NCI-H69 (cell line): ENCODE measurements at places on chromosomes 2 and 18.

DNA sequence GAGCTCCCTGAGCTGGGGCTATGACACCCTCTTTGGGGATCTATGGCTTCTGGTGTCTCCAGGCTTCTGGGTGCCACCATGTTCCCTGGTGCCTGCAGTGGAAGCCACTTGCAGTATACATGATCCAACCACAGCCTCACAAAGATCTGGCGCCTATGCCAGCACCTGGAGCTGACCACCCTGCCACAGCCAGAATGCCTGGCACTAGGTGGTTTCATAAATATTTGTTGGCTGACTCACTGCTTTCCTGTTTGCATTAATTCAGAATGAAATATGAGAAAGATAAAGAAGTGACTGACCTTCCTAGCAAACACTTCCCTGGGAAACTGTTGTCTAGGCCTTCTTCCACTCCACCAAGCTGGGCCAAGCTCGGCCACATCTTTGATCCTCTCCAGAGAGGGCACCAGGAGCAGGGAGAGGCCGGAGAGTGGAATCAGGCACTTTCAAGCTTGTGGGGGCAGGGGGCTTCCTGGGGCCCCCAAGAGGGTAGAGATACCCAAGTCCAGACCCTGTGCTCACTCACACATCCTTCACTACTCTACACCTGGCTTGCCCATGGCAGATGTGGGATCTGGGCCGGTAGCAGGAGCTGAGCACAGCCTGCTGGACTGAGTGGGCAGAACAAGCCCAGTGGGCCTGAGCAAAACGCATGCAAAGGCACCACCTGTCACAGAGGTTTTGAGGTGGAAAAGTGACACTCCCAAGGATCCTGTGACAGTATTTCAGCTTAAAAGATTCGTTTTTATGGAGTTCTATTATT is 565.7 kb downstream of the SLC4A3 start:
- no peak for DNase-seq

DNA sequence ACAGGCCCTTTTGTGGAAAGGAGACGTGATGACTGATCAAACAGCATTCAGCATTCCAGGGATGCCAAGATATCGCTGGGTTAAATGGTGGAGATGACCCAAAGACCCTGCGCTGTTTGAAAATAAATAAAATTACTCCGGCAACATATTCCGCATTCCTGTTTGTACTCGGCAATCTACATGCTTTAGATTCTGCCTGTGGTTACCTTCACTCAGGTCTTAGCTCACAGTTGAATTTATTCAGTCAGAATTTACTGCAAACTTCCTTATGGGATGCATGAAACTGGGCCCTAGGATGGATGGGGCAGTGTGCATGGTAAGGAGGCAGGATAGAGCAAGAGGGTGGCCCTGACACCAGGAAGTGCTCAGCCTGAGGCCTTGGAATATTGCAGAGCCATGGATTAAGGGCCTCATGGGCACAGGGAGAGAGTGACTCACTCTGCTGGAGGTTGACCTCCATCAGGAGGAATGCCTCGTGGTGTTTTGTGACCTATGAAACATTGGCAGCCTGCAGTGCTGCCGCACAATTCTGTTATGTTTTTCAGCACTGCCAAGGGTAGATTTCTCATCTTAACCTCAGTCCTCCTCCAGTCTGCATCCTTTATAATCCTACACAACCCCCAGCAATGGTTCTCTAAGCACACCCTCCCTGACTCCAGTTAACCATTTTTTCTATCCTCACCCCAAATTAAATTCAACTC is 321.4 kb downstream of the IRS1 start:
- DNase-seq: no peak

GRCh38 chr2:195442458-195443175 is 214.4 kb upstream of the SLC39A10 start:
- DNase-seq: no peak

DNA sequence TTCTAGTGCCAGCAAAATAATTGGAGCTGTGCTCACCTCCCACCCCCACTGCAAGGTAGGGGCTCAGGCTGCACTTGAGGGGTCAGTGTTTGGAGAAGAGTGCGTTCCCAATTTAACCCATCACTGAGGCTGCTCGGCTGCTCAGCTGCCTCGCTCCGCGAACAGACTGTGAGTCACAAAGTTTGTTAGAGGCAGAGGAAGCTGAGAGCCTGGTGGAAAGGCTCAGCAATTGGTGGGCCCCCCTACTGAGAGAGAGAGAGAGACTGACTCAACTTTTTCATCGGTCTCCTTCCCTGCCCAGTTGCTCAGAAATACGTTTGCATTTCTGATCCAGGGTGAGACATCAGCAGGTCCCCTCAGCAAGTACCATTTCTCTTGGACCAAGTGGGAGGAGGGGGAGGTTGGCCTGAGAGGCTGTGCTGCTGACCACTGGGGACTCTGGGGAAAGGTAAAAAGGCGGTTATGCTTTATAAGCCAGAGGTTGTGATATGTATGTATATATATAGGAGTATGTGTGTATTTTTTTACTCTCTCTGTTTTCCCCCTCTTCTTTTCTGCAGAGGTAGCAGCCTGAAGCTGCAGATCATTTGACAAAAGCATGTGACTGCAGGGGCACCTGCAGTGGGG is 1.5 kb downstream of the EFR3B start:
- DNase-seq: peak; percentile 42

DNA sequence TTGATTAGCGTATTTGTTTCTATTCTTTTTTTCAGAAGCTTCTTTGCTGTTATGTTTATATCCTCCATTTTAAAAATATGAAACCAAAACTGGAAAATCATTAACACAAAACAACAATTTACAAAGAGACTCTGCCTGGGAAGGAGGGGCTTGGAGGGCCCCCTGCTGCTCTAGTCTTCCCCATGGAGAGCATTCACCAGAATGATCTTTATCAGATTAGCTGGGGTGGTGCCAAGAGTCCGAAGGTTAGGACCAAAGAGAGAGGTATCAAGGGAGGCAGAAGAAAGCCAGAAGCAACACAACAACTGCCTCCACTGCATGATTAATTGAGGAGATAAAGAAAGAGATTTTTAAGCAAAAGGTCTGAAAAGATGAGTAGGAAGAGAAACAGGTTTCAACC is 218.6 kb downstream of the IRS1 start:
- DNase-seq: peak; percentile 6

GRCh38 chr2:148067801-148068200 is 46.9 kb downstream of the MBD5 start:
- DNase-seq: peak; percentile 12
